Esophagus squamous epithelium (tissue), 5 donors: ENCODE measurements at places on chromosomes 2 and 18.

GRCh38 chr18:71237641-71238040 lies 948.8 kb downstream of the SOCS6 start:
- H3K27ac ChIP-seq, result no peak overlapping the region
- H3K27me3 ChIP-seq, result no peaks in the 10 kb centered on the region
- no peak for DNase-seq
- no peak overlapping the region for H3K4me3 ChIP-seq
- H3K4me1 ChIP-seq, result no peaks in the 10 kb centered on the region

GRCh38 chr2:156517419-156517818 lies 81.2 kb downstream of the GPD2 start:
- H3K4me3 ChIP-seq, result no peak overlapping the region
- H3K36me3 ChIP-seq, result peaks cover 66% of the 10 kb centered on the region
- no peak overlapping the region for H3K27ac ChIP-seq
- no peak for DNase-seq
- H3K27me3 ChIP-seq, result no peaks in the 10 kb centered on the region

GRCh38 chr2:168835969-168836368 lies 33.5 kb downstream of the NOSTRIN start:
- H3K4me1 ChIP-seq, result no peaks in the 10 kb centered on the region
- no peaks in the 10 kb centered on the region for H3K36me3 ChIP-seq
- no peak overlapping the region for H3K27ac ChIP-seq
- H3K27me3 ChIP-seq, result no peaks in the 10 kb centered on the region
- DNase-seq, result no peak
- no peak overlapping the region for H3K4me3 ChIP-seq

DNA sequence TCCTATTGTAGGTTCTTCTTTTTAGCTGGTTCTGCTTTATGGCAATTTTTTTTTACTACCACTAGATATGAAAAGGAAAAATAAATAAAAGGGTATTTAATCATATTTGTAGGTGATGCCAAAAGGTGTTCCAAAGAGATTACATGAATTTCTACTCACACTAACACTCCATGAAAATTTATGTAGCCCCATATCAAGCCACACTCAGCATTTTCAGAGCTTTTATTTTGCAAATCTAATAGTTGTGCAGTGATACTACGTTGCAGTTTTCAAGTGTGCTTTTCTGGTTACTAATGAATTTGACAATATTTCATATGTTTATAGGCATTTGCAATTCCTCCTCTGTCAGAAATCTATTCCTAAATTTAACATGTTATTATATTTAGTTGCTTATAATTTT lies 363.9 kb upstream of the TMEFF2 start:
- no peak for DNase-seq
- no peaks in the 10 kb centered on the region for H3K4me1 ChIP-seq
- no peak overlapping the region for H3K27ac ChIP-seq
- no peaks in the 10 kb centered on the region for H3K36me3 ChIP-seq

DNA sequence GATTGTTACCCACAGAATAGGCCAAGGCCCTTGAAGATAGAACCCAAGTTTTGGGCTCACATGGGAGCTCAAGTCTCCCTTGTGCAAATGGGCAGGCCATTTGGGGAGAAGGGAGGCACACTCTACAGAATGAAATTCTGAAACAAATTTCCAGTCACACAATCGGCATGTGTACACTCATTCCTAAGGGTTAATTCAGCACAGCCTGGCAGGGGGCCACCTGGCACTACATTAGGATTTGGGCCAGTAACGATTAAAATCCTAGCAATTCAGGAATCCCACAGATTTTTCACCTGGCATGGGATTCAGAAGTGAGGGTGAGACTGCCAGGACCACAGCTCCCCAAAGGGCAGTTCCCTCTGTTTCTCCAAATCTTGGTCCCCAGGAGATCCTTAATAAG lies 46.4 kb downstream of the BMP10 start:
- no peaks in the 10 kb centered on the region for H3K27me3 ChIP-seq
- H3K27ac ChIP-seq, result no peak overlapping the region
- H3K36me3 ChIP-seq, result no peaks in the 10 kb centered on the region
- H3K4me1 ChIP-seq, result peaks cover 27% of the 10 kb centered on the region
- no peak for DNase-seq

DNA sequence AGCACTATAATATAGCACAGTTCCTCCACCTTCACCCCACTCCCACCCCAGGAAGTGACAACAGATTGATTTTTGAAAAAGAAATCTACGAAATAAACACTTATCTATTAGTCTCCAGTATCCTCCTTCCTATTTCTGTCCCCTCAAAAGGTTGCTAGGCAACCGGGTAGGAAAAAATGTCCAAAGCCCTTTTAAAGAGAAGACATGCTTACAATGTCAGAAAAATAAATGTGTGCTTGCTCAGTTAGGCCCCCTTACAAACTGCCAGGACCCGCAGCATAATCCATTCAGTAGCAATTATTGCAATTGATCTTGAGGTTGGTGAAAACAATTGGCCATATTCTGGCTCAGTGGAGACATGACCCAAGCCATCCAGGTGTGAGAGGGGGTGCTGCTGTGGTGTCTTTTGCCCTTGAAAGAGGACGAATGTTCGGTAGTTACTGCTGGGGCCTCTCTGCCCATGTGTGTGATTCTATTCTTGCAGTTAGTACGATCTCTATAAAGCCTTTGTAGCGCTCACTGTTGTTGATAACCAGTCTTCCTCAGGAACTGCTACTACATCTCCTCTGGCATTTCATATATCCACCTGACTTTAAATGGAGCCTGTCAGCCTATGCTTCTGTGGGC lies 144.3 kb downstream of the MYO3B start:
- H3K36me3 ChIP-seq, result no peaks in the 10 kb centered on the region
- H3K27ac ChIP-seq, result no peak overlapping the region
- no peak for DNase-seq
- H3K4me1 ChIP-seq, result no peaks in the 10 kb centered on the region
- no peak overlapping the region for H3K4me3 ChIP-seq

DNA sequence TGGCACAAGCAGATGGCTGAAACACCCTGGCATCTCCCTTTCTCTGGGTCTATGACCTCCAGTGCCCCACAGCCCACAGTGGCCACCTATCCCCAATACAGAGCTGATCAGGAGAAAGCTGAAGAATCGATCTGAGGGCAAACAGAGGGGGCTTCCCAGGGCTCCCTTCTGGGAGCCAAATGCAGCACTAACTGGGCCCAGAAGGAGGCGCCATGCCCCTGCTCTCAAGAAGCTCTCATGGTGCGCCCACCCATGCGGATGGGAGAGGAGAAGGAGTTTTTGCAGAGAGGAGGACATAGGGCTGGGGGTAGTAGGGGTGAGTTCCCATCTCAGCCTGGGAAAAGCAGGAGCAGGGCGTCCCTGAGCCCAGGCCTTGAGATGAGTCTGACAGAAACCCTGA lies 787.3 kb upstream of the RAB6C start:
- H3K36me3 ChIP-seq, result no peaks in the 10 kb centered on the region
- no peak overlapping the region for H3K4me3 ChIP-seq
- H3K4me1 ChIP-seq, result no peaks in the 10 kb centered on the region

DNA sequence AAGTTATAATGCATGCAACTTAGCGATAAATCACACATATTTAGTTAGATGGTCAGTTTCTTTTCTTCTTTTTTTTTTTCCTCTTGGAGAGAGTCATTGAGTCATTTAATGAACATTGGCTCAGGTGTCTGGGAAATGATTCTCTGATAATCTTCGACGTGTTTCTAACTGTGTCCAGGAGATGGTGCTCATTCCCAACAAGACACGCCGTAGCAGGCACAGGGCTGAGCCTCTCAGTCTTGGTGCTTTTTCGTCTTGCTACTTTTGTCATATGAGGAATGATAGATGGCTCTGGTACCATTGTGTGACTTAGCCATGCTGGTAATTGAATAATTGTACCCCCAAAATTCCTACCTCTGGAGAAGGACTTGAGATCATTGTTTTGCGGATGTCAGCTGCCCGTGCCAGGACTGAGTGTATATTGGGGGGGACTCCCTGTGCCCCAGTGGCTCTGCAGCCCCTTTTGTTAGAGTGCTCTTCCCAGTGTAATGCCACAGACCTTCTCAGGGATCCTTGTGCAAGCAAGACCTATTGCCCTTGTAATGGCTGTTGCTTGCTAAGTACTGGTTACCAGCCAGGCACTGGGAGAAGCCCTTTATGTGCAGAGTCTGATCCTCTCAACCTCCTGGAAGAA lies 107.6 kb upstream of the CYRIA start:
- DNase-seq, result no peak
- no peak overlapping the region for H3K4me3 ChIP-seq
- no peaks in the 10 kb centered on the region for H3K36me3 ChIP-seq
- H3K4me1 ChIP-seq, result no peaks in the 10 kb centered on the region

- H3K36me3 ChIP-seq, result no peaks in the 10 kb centered on the region
- no peaks in the 10 kb centered on the region for H3K4me1 ChIP-seq
- no peaks in the 10 kb centered on the region for H3K27me3 ChIP-seq
- no peak overlapping the region for H3K4me3 ChIP-seq
- DNase-seq, result no peak
- no peak overlapping the region for H3K27ac ChIP-seq
Observed at GRCh38 chr2:168434146-168434545, 21.9 kb upstream of the CERS6 start.

DNA sequence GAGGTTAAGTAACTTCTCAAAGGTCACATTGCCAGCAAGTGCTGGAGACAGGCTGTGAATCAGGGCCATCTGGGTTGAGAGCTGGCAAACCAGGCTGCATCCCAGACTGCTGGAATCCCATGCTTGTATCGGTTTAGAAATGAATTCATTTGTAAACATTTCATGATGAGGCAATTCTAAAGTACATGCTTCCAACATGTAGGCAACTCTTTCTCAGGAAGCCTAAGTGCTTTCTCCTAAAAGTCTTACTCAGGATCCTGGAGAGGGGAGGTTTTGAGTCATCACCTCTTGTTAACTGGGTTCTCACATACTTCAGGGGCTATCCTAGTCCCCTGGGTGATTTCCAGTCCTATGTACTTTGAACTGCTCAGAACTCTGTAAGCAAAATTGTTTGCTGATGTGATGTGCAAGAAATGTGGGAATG lies 416.5 kb downstream of the MEIS1 start:
- peak overlapping the region; percentile 30 for H3K27ac ChIP-seq
- DNase-seq, result no peak
- H3K27me3 ChIP-seq, result no peaks in the 10 kb centered on the region

DNA sequence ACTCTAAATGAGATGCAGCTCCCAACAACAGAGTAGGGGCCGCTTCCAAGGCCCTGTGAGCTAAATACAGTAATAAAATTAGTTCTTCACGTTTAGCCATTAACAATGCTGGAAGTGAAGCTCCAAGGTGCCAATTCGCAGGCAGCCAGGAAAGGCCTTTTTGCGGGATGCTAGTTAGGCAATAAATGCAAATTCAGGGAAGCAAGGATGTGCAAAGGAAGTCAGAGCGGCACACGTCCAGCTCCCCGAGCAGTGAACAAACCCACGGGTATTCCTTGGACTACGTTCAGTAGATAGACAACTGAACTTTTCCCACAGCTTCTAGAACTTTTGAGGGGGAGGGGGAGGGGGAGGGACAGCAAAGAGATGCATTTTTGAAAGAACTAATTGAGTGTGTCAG lies 6.9 kb downstream of the ZNF516 start:
- peaks cover 22% of the 10 kb centered on the region for H3K4me1 ChIP-seq
- no peaks in the 10 kb centered on the region for H3K36me3 ChIP-seq
- H3K27ac ChIP-seq, result no peak overlapping the region
- H3K27me3 ChIP-seq, result no peaks in the 10 kb centered on the region
- H3K4me3 ChIP-seq, result peak overlapping the region; percentile 19

- no peaks in the 10 kb centered on the region for H3K4me1 ChIP-seq
- no peak overlapping the region for H3K4me3 ChIP-seq
- H3K27ac ChIP-seq, result no peak overlapping the region
- H3K27me3 ChIP-seq, result no peaks in the 10 kb centered on the region
- H3K36me3 ChIP-seq, result no peaks in the 10 kb centered on the region
Observed at GRCh38 chr18:46373791-46374190, 269.6 kb downstream of the HAUS1 start.

GRCh38 chr18:76822506-76823160 lies at the start of gene ZNF236:
Gene ZNF236, plus strand, starts transcription at chr18:76822557. Its CDS starts 51 bp downstream, at chr18:76822608.
- DNase-seq, result no peak
- peak within 1 kb of the TSS; percentile 85 for H3K4me3 ChIP-seq
- H3K27me3 ChIP-seq, result no peaks in the 10 kb centered on the region
- H3K36me3 ChIP-seq, result no peaks in the 10 kb centered on the region
- H3K27ac ChIP-seq, result peak within 1 kb of the TSS; percentile 95

DNA sequence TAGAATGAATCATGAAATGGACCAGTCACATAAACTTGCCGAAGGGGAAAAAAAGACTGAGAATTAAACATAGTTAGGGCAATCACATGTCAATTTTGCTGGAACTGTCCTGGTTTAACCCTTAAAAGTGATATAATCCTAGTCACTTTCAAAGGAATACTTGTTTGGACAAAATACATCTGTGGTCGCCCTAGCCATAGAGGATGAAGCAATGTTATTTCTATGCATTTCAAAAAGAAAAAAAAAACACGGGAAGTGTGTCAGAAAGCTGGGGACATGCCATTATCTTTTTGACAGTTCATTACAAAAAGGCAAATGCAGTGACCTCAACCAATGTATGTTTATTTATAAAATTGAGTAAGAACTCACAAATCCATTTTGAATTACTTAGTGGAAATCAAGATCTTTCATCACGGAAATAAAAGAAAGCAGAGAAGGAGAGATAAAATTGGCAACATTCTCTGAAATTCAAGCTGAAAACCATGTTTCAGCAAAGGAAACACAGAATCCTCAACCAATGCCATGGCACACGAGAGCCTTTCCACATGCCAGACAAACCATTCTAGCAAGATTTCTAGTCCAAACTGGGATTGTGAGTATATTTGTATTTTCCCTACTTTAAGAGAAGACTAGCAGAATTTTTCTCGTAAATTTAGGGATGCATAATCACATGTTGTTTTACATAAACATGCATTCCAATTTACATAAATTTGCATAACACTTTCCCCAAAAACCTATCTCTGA lies 854.3 kb upstream of the ACVR2A start:
- no peak overlapping the region for H3K4me3 ChIP-seq
- DNase-seq, result no peak
- H3K27me3 ChIP-seq, result no peaks in the 10 kb centered on the region
- no peaks in the 10 kb centered on the region for H3K4me1 ChIP-seq
- H3K36me3 ChIP-seq, result no peaks in the 10 kb centered on the region

DNA sequence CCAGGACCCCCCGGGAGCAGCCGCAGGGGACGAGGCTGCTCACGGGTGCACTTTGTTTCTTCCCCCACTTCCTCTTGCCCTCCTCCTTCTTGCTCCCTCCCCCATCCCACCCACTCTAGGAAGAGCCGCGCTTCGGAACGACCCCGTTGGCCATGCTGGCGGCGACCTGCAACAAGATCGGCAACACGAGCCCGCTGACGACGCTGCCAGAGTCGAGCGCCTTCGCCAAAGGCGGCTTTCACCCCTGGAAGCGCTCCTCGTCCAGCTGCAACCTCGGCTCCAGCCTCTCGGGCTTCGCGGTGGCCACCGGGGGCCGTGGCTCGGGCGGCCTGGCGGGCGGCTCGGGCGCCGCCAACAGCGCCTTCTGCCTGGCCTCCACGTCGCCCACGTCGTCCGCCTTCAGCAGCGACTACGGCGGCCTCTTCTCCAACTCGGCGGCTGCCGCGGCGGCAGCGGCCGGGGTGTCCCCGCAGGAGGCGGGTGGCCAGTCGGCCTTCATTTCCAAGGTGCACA lies 1.3 kb downstream of the SP9 start:
- H3K27me3 ChIP-seq, result peaks cover 92% of the 10 kb centered on the region
- H3K27ac ChIP-seq, result no peak overlapping the region
- H3K4me3 ChIP-seq, result peak overlapping the region; percentile 31
- H3K36me3 ChIP-seq, result no peaks in the 10 kb centered on the region
- DNase-seq, result no peak
